ENCODE measurements at places on chromosomes 4 and X. TPM values are rescaled to one million over a fixed set of nuclear protein-coding genes. Genes with fewer than 3 reads are reported as not detected.

Gene IBSP
- total RNA-seq = 0.30 TPM

Gene HSFX2
- not detected for total RNA-seq

Gene PHEX
- 1.5 TPM for total RNA-seq

Gene CFI
- 10.1 TPM for total RNA-seq

Gene PGAM4
- not detected for total RNA-seq

Gene BCORL1
- total RNA-seq = 5.1 TPM

Gene PYURF
- total RNA-seq = 57.6 TPM

Gene AFF2
- total RNA-seq = 5.9 TPM

Gene MXRA5
- total RNA-seq = 30.7 TPM

DNA sequence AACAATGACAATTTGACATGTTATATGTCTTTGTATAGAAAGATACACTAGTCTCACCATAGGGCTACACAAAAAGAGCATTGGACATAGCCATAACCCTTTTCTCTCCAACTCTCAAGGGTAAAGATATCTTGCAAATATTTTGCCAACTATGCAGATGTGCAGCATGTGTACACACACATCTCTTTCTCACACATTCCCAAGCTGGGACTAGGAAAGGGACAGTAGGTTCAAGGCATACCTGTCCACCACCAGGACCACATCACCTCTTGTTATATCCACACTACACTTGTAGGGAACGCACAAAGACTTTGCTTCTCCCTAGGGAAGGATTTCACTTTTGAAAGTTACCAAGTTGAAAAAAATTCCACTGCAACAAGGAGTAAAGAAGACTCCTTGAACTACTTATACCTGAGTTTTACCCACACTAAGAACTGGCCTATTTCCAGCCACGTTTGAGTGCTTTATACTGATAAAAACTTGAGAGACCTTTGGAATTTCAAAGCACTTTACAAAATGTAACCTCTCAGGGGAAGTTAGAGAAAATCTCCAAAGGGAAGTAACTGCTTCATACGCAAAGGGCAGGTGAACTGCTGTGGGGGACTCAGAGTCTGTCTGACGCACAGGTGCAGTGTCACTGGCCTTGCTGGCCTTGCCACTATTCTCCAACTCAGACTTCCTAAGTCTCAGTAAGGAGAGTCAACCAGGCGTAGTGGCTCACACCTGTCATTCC is 36.9 kb downstream of the NR3C2 start:
- DNase-seq = no peak

DNA sequence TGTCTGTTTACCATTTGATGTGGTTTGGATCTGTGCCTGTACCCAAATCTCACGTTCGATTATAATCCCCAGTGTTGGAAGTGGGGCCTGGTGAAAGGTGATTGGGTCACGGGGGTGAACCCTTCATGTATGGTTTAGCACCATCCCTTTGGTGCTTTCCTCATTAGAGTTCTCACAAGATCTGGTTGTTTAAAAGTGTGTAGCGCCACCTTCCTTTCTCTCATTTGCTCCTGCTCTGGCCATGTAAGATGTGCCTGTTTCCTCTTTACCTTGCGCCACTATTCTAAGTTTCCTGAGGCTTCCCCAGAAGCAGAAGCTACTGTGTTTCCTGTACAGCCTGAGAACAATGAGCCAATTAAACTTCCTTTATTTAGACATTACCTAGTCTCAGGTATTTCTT is 610.7 kb upstream of the ADGRL3 start:
- no peak for DNase-seq

DNA sequence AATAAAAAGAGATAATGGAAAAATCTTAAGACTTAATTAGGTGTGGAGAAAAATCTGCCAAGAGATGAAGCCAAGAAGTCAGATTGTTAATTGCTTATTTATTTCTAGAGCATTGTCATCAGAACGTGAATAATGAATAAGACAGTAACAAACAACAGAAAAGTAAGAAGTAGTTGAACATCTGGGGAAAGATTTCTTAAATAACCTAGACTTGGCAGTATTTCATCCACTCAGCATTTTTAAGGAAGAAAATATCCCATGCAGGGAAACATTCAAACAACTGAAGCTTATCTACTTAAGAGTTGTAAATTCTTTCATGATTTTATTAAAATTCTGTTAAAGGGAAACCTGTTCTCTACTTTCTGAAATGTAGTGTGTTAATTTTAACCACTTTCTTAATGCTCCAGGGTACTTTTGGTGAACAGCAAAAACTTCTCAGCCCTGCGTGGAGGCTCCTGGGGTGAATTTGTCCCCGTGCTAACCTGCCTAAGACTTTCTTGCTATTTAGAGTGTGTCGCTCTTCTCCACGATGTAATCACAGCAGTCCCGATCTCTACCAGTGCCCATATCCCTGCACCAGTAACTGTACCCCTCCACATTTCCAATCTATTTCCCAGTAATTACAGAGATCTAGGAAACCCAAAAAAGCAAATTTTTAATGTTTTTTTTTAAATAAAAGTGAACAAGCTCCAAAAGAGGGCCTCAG is 124.6 kb downstream of the CORIN start:
- DNase-seq = peak; percentile 13

- DNase-seq = no peak
Measured at GRCh38 chr4:146033149-146033548, 94.5 kb upstream of the ZNF827 start.

DNA sequence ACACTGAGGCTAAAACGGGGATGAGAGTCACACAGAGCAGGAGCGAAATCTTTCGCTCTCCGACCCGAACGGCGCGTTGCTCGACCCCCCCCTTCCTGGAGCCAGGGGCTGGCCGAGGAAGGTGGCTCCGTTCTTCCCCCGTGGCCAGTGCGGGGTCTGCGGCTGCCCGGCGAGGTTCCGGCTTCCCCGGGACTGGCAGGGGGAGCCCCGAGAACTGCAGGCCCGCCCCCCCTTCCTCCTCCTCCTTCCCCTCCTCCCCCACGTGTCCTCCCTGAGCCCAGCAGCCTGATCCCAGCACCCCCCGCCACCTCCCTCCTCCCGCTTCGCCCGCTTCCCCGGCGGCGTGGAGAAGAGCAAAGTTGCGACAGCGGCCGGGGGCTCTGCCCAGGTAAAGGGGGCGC is 2.4 kb upstream of the BCORL1 start:
- no peak for DNase-seq

- no peak for DNase-seq
Measured at GRCh38 chr4:151948351-151949016, 187.7 kb upstream of the GATB start.

DNA sequence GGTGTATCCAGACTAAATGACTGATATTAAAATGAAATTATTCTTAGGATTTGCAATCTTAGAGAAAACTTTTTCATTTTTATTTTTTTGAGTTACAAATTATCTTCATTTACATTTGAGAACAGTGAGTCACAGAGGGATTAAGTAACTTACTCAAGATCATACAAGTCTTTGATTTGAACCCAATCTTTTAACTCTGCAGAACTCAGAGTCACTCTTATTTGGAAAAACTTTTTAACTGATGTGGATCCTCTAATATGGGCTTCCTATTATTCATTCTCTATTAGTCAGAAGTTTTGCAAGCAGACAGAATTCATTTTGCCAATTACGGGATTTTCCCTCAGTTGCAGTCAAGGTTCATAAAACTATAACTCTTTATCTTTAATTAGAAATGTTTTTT is 20.1 kb downstream of the HPRT1 start:
- no peak for DNase-seq

GRCh38 chrX:9337046-9337445 is 127.8 kb upstream of the TBL1X start:
- DNase-seq = peak; percentile 64

- no peak for DNase-seq
Measured at GRCh38 chr4:47510506-47511143, 25.6 kb downstream of the ATP10D start.

DNA sequence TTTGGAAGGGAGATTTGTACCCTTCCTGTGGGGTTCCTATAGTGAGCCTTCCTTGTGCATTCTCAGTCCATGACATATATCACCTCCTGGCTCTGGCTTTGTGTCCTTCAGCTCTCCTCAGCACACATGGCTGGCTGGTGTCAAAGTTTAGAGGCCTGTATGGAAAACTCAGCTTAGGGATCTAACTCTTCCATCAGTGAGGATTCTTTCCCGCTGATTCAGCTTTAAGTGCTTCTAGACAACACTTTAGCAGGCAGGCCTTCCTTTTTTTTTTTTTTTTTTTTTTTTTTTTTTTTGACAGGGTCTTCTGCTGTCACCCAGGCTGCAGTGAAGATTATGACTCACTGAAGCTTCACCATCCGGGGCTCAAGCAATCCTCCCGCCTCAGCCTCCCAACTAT is 84.2 kb downstream of the NPNT start:
- DNase-seq = no peak

DNA sequence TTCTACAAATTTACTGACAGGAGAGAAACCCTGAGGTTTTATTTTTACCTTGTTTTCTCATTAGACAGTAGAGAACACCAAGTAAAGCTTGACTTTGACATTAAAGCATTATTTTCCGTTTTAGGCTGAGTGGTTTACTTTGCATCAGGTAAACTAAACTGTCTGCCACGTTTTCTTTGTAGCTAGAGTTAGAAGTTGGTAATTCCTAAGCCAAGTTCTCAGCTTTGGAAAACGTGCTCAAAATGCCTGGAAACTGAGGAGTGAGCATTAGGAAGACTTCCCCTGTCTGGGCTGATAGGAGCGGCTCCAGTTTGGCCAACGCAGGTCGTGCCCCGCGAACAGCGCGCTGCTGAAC is 819 bp downstream of the PDLIM3 start:
- no peak for DNase-seq

- DNase-seq = no peak
Measured at GRCh38 chr4:20890761-20891160, 190.5 kb downstream of the PACRGL start.

DNA sequence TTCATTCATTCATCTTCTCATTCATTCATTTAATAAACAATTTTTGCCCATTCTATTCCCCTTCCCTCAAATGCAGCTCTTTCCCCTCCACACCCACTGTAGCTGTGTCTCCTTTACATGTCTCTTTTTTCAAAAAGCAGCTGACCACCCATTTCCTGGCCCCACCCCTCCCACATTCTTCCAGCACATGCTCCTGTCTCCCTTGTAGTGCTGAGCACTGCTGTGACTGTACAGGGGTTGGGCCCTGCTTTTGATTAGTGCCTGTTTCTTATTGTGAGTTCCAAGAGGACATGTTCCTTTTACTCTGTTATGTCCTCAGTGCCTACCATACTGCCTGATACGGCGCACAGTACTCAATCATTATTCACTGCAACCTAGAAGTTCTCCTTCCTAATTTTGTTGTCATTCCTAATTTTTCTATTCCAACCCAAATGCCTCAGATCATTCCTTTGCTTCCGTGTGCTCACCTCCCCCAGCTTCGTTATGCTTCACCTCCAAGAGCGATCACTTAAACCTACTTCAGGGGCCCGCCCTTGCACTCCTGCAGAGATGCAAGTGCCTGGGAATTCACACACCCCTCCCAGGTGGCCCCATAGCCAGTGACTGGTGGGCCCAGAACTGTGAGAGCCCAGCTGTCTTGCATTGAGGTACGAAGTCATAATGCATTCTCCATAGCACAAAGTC is 152.2 kb downstream of the STK32B start:
- peak; percentile 34 for DNase-seq

DNA sequence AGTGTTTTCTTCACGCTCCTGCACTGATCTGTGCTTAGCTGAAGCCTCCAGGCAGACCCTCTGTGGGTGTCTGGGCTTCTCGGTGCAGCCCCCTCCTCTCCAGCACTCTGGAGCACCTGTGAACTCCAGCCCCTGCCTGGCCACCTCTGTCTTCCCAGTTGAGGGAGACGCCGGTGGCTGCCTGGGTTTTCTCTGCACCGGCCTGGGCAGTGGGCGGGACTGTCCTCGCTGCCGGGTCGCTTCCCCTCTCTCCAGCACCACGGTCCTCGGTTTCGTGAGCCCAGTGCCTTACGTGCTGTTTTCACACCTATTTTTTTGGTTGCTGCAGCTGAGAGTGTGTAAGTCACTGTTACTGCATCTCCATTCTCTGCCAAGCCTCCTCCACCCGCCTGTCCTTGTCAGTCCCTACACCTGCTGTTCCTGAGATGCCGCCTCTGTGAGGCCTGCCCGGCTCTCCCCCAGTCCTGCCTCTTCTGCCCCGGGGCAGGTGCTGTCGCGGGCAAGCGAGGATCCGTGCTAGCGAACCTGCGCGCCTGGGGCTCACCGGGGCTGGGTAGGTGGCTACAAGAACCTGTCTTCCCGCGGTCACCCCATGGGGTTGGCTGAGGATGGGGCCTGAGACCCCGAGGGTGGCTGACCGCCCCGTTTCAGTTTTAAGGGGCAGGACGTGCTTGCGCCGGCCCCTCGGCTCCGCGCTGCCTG is 2.4 kb upstream of the FGFRL1 start:
- DNase-seq = no peak

DNA sequence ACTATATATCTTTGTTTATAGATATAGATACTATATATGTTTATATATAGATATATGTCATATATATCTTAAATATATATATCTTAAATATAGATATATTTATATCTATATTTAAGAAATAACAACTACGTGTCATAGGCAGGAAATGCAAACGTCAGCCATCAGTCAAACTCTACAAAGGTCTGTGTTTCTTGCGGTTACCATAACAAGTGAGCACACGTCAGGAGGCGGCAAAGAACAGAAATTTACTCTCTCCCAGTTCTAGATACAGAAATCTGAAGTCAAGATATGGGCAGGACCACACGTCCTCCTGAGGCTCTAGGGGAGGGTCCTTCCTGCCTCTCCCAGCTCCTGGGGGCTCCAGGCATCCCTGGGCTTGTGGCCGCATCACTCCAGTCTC is 6.5 kb downstream of the PLCXD1 start:
- no peak for DNase-seq

DNA sequence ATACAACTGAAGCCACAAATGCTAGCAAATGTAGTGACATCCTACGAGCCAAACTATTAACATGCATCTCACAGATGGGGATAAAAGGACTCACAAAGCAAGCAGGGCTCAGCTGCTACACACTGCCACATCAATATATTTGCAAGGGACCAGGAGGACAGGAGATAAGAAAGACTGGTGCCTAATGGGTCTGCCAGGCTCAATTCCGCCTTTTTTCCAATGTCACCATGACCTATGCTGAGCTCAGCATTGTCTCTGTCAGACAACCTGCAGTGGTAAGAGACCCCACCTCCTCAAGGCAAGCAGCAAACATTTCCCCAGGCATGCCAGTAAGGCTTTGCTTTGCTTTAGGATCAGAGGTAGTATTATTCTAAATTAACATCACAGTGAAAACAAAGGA is 435 bp downstream of the DCX start:
- no peak for DNase-seq

DNA sequence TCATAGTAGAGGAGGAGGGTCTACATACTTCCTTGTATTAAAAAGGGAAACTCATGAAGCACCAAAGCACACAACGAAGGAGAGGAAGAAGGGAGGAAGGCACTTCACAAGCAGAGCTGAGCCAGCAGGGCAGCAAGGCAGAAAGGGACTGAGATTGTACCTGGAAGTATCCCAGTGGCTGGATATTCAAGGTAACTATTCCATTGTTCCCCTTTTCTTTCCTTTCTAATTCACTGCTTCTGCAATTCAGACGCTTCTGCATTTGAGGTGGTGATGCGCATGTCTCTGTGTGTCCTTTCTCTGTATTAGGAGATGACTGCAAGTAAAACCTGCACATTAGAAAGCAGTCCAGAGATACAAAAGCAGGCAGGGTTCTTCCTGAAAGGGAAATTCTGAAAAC is 54.9 kb downstream of the UBQLN2 start:
- DNase-seq = no peak

- DNase-seq = no peak
Measured at GRCh38 chr4:88819818-88820697, 122.4 kb upstream of the NAP1L5 start.

- peak; percentile 95 for DNase-seq
Measured at GRCh38 chrX:31228415-31228832, 156.6 kb upstream of the FTHL17 start.

- no peak for DNase-seq
Measured at GRCh38 chr4:53703267-53703655, 112.0 kb upstream of the LNX1 start.

Data from skin of body (tissue), 3 donors.